ENCODE measurements at places on chromosomes 5 and 9.

DNA sequence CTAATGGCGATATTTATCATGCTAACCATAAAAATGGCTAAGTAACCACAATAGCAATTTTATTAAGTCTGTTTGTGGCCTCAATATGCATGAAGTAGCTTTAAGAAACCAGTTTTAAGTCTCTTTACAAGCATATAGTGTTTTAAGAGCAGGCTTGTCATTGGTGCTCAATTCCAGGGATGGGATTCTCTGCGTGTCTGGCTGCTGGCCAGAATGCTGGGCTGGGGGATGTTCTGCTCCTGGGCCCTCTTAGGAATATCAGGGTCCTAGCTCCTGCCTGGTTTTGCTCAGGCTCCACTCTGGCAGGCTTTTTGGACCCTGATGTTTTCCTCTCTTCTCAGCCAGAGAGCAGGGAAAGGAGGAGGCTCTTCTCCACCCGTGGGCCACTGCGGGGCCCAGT lies 127.2 kb downstream of the PDE8B start:
- DNase-seq = no peak

- no peak for DNase-seq
These were observed 74.9 kb upstream of the NIPAL4 start for GRCh38 chr5:157384971-157385709.

- no peak for DNase-seq
These were observed 11.0 kb upstream of the SH3RF2 start for GRCh38 chr5:145925353-145925752.

DNA sequence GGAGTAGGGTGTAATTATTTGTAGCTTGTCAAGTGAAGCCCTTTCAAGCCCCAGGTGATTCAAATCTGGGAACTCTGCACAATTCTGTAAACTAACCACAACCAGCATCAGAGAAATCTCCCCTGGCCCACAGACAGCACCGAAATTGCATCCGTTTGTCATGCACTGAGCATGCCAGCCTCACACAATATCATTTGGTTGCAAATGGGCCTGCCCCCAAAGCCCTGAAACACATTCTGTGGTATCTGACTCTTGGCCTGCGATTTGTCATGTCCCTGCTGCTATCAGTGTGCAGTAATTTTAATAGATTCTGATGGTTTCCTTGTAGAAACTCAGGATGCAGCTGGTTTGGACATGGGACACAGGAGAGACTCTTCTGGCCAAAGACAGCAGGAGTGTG lies 35.3 kb downstream of the SNX24 start:
- no peak for DNase-seq

DNA sequence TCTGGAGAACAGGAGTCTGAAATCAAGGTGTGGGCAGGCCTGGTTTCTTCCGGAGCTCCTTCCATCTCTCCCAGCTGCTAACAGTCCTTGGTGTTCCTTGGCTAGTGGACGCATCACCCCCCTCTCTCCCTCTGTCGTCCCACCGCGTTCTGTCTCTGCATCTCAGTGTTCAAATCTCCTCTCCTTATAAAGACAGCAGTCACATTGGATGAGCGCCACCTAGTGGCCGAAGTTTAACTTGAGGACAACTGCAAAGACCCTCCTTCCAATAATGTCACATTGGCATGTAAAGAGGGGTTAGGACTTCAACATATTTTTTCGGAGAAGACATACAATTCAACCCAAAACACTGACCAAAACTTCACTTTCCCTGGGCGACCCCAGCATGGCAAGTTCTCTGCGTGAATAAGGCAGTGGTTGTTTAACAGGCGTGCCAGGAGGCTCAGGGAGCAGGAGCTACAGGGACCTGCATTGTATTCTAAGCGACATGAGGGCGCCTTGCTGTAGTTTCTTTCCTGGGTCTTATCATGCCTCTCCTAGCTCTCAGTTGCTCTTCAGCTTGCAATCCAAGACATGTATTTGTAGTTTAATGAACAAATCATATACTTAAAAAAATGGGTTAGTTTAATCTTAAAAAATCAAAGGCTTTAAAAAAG lies 27.9 kb upstream of the BASP1 start:
- DNase-seq = no peak

GRCh38 chr5:98110791-98111190 lies 662.7 kb upstream of the RGMB start:
- no peak for DNase-seq

- DNase-seq = no peak
These were observed 58.4 kb upstream of the IL17B start for GRCh38 chr5:149437391-149438040.

DNA sequence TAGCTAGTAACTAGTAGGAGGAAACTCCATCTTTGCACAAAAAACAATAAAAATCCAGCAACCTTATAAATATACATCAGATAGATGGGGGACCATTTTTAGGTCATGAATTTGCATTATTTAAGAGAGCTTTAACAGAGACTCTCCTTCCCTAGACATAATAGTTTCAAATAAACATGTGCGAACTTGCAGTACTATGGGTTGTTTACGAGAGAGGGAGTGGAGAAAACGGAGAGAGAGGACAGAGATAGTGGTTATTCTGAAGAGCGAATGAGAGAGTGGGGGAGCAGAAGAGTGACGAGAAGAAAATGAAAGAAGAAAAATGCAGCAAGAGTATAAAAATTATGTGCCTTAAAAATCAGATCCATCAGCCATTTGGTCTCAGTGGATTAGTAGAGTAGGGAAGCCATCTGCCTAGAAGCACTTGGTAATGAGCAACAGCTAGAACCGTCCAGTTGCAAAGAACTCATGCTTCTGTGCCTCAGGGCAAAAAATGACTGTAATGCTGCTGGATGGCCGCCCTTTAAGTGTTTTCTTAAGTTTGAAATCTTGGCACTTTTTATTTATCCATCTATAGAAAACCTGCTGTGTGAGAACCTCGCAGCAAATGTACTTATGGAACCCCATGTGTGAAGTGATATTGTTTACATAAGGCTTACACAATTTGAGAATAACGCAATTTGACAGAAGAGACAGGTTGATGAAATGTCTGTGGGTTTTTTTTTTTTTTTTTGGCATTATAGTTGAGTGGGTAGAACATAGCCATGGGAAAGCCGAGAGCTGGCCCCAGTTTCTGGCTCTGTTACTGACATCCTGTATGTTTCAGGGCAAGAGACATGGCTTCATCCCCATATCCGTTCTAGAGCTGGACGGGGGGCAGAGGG lies 95.6 kb upstream of the ZNF608 start:
- DNase-seq = no peak

- DNase-seq = no peak
These were observed at the start of gene DAPK1 for GRCh38 chr9:87497604-87498045. Gene DAPK1, plus strand, starts transcription at chr9:87497867. Its CDS starts 1,211 bp downstream, at chr9:87499078.

GRCh38 chr9:69535911-69536310 lies 136.3 kb downstream of the APBA1 start:
- DNase-seq = no peak

DNA sequence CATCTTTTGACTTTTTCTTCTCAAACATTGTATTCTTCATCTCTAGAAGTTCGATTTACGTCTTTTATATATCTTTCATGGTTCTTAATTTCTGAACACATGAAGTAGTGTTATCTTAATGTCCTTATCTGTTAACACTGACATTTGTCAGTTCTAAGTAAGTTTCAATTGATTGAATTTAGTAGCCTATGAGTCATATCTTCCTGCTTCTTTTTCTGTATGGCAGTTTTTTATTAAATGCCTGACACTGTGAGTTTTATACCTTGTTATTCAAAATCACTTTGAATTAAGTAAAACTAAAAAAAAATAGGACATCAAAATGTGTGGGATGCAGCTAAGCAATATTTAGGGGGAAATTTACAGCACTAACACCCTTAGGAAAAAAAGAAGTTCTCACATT lies 707.0 kb upstream of the ACO1 start:
- no peak for DNase-seq

GRCh38 chr9:95506428-95506677 lies 10.4 kb downstream of the PTCH1 start:
- DNase-seq = no peak

DNA sequence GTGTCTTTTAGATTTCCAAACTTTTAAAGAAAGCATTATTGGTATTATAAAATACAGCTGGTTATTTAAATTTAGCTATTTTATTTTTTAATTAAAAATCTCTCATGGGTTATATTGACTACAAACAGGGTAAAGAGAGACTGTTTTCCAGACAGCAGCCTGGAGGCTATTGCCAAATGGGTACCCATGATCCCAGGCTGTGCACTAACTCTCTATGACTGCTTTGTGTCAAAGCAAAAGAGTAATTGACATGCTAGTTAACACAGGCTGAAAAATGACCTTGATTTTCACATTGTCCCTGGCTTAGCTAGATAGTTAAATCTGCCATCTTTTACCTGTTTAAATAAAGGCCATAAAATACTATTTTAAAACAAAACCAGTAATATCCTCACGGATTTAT lies 589.7 kb downstream of the ANXA1 start:
- no peak for DNase-seq

- no peak for DNase-seq
These were observed 678 bp upstream of the KIF12 start for GRCh38 chr9:114099669-114100270.

- DNase-seq = peak; percentile 21
These were observed 2.5 kb downstream of the ABCA2 start for GRCh38 chr9:137025517-137025966.

DNA sequence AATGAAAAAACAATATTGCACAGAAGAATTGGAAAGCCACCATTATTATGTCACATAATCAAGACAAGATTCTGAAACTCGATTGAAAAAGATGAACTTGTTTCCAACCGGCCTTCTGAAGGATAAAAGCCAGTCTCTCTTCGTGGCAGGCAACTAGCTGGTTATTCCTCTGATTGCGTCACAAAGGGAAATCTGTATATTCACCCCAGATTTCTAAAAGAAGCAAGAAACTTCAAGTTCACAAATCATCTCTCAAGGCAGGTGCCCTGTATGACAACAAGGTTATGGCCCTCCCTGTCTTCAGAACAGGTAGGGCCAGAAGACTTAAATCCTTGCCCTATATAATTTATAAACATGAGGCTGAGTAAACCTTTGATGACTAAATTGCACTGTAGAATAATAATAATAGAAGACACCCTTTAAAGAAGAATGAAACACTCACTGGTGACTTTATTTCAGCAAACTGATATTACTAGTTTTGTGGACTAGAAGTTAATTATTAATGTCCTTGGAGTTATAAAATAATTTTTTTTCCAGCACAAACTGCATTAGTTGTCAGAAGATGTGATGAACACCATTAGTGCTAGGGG lies 2.9 kb upstream of the KLF4 start:
- DNase-seq = no peak

DNA sequence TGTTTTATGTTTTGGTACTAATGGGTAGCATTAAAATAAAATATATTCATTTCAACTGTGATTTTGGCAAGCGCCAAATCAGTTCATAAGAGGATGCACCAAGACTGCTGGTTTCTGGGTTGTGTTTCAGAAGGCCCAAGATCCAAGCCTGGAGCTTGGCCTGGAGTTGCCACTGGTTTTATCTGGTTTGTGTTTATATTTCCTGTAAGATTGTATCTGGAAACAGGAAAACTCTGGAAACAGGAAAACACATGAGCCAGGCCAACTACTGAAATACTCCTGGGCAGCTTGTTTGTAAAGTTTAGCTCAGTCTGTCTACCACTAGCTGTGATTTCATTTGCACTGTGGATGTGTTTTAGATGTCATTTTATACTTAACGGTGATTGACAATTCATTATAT lies 5.5 kb downstream of the FSTL4 start:
- no peak for DNase-seq

DNA sequence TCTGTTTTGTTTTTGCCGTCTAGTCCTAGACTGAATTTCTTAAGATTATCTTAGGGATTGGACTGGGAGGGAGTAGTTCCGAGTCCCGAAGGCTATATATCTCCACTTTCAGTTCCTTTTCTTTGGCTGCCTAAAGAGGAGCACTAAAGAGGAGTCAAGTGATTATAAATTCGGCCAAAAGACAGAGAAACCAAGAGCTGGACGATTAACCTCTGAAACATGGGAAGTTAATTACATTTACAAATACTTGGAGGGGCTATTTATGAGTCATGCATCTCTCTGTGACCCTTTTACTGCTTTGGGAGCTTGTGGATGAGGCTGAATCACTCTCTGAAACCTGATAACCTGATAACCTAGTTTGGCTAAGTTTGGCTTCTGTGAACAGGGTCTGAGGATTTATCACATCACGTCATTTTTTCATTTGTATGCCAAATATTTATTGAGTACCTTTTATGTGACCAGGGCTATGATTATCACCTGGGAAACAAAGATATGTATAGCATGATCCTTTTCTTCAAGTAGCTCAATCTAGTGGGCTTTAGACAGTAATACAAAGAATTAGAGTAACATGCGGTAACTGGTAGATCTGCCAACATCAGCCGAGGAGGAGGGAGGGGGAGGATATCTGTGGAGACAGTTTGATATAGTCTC lies 180.9 kb downstream of the CD180 start:
- no peak for DNase-seq

DNA sequence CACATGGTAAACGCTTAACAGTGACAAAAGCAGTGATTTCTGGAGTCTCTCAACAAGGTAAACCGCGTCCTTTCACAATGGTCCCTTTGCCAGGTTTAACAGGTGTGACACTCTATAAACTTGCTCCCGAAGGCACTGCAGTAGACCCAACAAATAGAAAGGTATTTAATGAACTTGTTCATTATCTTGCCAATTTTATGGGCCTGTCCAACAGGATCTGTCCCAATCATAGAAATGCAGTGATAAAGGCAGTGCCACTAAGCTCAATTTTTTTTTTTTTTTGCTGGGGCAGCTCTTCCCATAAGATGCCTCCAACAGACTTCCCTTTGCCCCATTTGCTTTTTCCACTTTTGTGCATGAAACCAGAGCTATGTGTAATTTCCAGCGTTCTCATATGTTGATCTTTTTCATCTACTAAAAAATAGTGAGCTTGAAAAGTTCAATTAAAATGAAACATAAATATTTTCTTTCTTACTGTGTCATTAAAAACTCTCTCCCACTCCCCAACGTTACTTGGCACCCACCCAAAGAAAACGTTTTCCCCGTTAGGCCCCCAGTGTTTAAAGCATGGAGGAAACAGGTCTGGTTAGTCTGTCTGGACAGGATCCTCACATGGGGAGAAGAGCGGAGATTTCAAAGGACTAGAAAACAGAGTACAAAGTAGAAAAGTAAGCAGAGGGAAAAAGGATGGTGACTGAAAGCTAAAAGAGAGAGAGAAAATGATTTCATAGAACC lies 80.9 kb upstream of the SPATA31D4 start:
- no peak for DNase-seq

DNA sequence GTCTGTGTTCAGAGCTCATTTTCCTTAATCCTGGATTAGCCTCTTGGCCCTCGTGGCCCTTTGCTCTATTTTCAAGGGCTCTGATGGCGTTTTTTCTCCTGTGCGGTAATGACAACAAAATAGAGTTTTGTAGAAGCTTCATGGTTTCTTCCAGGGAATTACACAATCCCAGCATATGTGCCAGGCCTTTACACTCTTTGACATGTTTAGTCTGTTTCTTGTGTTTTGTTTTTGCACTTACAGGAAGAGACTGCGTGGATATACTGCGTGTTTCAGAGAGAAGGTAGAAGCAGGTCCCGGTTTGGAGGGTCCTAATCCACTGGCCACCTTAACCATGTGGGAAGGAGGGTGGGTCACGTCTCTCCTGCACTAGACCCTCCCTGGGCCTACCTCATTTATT lies 400.2 kb upstream of the IRX4 start:
- DNase-seq = no peak

GRCh38 chr5:61559146-61559545 lies 227.1 kb downstream of the ZSWIM6 start:
- DNase-seq = no peak

GRCh38 chr9:109035684-109036423 lies 22.6 kb upstream of the CTNNAL1 start:
- DNase-seq = no peak

All from NCI-H187 treated with DMSO at 0.1 percent for 48 hours (cell line).